ENCODE measurements at places on chromosomes 2 and 18.

DNA sequence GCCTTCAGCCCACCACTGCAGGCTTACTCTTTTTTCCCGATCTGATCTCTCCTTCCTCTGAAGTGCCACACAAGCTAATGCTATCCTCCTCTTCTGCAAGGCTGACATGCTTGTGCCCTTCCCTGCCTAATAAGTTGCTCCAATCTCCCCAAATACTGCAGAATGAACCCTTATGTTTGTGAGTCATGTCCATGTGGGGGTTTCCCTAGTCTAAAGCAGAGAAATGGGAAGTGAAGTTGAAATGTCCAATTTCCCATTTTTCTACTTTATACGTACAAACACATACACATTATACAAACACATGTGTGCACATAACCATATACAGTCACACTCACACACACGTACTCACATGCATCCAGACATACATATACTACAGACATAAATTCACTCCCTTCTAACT lies 288.1 kb upstream of the CELF4 start:
- no peak for DNase-seq

- DNase-seq = no peak
These were observed 17.0 kb downstream of the WDPCP start for GRCh38 chr2:63571291-63571690.

- DNase-seq = no peak
These were observed 292.5 kb downstream of the MTX2 start for GRCh38 chr2:176561706-176562105.

DNA sequence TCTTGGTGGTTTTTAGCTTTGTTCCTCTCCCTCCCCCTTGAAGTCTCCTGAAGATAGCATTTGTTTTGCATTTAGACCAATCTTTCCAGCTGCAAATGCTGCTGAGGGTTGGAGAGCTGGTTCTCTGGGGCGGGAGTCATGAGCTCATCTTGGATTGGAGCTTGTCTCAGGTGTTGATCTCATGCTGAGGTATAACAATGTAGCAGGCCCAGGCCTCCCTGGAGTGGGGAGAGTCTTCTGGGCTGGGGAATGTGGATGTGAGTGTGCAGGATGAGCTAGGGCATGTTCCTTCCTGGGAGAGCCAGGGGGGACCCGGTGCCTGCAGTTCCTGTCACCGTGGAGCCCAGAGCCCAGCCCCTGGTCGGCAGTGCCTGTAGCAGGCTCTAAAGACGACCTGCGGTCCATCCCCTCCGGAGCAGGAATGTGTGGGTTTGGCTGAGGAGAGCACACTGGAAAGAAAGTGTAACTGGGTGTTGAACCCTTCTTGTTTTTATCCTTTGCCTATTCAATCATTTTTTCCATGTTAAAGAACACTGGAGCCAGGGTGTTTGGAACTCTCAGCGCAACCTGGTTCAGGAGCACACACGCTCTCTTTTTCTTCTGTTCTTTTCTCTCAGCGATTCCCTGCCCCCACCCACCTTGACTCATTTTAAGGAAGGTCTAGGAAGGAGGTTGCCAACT lies 2.7 kb downstream of the ZNF532 start:
- no peak for DNase-seq

DNA sequence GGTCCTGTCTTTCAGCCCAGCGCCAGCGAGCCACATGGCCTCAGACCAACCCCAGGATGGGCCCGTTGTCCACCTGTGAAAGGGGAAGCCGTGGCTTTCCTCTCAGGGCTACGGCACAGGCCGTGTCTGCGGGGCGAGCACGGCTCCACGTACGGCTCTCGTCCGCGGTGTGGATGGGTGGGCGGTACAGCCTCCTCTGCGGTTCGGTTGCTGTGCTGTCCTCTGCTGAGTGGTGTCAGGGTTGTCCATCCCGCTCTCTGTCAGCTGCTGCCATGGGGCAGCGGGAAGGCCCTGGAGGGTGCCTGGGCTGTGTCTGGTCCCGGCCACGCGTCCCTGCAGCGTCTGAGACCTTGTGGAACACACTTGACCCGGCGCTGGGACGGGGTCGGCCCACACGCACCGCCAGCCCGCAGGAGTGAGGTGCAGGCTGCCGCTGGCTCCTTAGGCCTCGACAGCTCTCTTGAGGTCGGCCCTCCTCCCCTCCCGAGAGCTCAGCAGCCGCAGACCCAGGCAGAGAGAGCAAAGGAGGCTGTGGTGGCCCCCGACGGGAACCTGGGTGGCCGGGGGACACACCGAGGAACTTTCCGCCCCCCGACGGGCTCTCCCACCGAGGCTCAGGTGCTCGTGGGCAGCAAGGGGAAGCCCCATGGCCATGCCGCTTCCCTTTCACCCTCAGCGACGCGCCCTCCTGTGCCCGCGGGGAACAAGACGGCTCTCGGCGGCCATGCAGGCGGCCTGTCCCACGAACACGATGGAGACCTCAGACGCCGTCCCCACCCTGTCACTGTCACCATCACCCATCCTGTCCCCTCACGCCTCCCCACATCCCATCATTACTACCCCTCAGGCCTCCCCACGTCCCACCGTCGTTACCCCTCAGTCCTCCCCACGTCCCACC lies 128.7 kb downstream of the NFATC1 start:
- DNase-seq = peak; percentile 38

DNA sequence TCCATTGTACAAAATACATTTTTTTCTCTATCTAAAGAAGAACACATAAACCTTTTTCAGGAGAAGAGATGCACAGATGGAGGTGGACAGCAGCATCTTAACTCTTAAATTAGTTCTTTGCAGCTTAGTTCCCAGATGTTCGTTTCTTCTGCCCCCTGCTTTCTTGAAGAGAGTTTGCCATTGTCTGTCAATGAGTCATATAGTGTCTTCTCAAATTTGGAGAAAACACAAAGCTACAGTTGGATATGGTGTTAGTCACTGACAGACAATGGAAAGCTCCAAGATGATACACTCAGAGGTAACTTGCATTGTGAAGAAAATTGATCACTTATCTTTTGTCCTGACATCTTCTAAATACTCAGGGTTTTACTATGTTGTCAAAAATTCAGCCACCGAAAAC lies 48.8 kb upstream of the TMEFF2 start:
- no peak for DNase-seq

- DNase-seq = no peak
These were observed 1.3 kb upstream of the GREB1 start for GRCh38 chr2:11532416-11533055.

GRCh38 chr2:121233486-121234110 lies 51.4 kb downstream of the TFCP2L1 start:
- DNase-seq = no peak

GRCh38 chr2:189444322-189444721 lies 3.0 kb downstream of the WDR75 start:
- no peak for DNase-seq

DNA sequence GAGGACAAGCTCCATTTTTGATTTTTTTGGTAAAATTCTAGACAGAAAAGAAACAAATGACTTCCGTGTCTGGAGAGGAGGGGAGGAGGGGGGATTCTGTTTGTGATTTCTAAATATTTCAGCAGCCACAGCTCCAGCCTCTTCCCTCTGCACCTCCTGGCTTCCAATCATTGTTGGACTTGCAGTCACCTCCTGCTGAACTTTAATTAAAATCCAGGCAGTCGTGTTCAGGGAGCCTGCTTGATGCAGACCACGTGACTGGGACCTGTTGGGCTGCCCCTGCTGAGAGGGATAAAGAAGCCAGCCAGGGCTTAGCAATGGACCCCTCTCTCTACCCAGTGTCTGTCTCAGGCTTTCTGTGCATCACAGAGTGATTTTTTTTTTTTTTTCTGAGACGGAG lies 115.1 kb downstream of the SH3BP4 start:
- DNase-seq = no peak

GRCh38 chr2:99819766-99820165 lies 322.6 kb downstream of the AFF3 start:
- no peak for DNase-seq

GRCh38 chr2:25257931-25258846 lies 83.5 kb downstream of the DNMT3A start:
- no peak for DNase-seq

DNA sequence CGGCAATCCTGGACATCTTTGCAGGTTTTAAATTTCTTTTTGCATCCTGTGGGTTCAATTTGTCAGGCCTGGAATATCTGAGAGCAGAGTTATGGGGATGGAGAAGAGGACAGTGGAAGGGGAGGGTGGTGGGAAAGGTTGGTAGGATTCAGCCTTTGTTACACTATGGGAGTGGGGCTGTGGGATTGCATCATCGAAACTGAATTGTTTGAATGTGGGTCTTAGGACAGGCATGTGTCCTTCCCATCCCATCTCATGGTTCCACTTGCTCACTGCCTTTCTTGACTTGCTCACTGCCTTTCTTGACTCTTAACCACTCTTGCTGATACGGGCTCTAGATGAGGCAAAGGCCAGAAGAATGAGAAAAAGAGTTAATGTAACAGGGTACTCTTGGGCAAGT lies 12.9 kb downstream of the IGFBP2 start:
- no peak for DNase-seq

DNA sequence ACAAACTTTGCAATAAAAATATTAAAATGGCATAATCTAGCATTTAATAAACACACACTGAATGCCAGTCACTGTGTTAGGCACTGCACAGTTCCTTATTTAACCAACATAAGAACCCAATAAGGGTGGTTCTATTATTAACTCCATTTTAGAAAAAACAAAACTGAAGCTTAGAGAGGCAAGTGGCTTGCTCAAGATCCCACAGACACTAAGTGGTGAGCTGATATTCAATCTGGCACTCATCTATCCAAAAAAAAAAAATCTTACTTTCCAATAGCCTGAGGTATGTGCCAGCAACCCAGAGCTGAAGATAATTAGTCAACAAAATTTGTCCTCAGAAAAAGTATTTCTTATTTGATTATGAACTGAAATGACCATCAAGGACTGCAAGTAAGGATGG lies 799 bp downstream of the CYTIP start:
- no peak for DNase-seq

- no peak for DNase-seq
These were observed 253.3 kb downstream of the MREG start for GRCh38 chr2:215760091-215760490.

DNA sequence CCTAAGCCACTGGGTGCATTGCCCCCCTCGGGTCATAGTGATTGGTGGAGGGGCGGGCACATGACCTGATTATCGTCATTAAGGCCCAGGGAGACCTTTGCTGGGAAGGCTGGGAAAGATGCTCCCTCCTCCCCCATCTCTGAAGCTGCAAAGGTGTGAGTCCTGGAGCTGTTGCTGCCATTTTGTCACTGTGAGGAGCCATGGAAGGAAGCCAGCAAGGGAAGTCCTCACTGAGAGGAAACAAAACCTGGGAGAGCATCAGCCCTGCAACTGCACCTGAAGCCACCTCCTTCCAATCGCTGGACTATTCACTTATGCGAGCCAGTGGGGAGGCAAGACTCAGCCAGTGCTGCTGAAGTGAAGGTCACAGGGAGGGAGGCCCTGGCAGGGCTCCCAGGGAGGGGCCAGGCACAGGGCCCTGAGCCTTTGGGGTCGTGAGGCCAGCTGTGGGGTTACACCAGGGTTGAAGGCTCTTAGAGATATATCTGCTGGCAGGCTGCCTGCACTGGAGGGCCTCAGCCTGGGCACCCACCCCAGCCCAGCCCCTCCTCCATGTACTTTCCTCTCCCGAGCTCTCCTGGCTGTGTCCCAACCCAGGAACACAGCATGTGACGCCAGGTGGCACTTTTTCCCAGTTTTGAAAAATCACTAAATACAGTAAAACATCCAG lies 10.7 kb upstream of the FAHD2A start:
- no peak for DNase-seq

- DNase-seq = peak; percentile 56
These were observed 1.5 kb downstream of the SLC39A10 start for GRCh38 chr2:195658541-195658890.

- DNase-seq = no peak
These were observed 6.7 kb upstream of the SLC4A5 start for GRCh38 chr2:74349889-74350288.

- DNase-seq = no peak
These were observed 14.8 kb downstream of the MBD2 start for GRCh38 chr18:54209471-54210180.

DNA sequence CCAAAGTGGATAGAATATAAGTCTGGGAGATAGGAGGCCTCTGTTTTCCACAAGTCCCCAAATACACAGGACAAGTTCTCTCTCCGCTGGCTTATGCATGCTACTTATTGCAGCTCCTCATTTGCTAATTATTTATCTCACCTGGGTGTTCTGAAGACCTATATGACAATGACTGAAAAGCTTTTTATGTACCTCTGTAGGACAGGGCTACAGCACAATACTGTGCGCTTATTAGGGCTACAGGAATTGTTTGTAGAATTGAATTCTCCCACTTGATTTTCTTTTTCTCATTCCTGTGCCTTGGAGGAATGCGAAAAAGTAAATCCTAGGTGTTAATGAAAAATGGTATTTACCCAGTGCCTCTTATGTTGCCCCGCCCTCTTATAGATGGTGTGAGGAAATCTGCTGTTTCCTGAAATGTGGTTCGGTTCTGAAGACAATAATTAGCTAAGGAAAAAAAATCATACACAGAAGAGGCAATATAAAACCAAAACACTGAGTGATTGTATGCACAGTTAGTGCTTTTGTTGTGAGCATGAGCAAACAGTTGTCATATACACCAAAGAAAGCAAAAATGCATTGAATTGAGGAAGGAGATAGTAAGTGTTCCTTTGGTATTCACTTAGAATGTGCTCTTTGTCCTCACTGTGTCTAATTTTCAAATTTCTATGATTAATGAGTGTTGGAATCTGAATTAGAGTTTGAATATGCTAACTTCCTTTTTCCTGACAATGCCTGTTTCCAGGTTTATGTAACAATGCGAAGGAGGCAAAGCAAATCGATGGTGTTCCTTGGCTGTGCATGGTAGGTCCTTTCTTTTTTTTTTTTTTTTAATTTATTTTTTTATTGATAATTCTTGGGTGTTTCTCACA lies 78.7 kb upstream of the PNPT1 start:
- DNase-seq = no peak

GRCh38 chr2:217573571-217573970 lies 429.2 kb downstream of the TNS1 start:
- DNase-seq = no peak

DNA sequence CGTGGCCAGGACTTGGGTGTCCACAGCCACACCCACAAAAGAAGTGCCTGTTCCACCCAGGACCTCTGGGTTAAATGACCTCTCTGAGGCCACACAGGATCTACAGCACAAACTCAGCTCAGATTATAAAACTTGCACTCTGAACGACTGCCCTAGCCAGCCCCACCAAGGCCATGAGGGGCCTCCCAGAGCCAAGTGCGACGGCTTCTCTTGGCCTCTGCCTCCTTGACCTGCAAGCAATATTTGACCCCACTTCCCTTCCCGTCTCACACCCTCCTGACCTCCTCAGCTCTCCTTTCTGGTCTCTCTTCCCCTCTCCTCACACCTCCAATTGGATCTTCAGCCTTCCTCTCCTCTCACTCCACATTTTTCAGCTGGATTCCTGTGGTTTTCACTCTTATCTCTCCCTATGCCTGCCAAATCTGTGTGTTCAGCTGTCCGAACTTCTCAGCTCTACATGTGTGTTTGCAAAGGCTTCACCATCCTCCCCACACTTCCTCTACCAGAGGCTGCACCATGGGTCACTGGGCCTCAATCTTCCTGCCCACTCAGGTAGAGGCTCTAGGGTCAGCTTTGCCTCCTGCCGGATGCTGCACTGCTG lies 25.3 kb upstream of the STEAP3 start:
- DNase-seq = no peak

- DNase-seq = no peak
These were observed 23.8 kb downstream of the PRELID3A start for GRCh38 chr18:12431561-12431960.

GRCh38 chr2:40820319-40820718 lies 368.4 kb upstream of the SLC8A1 start:
- DNase-seq = no peak

- no peak for DNase-seq
These were observed 792.7 kb downstream of the RNF144A start for GRCh38 chr2:7709907-7710306.

Measured in CD4-positive, alpha-beta T cell treated with Interleukin-6 at 100 ng/mL for 8 hours (primary cell).